Left ventricle myocardium inferior (tissue), 1 donor: ENCODE measurements at places on chromosomes 7 and 10. TPM values are rescaled to one million over a fixed set of nuclear protein-coding genes. Genes with fewer than 3 reads are reported as not detected.

DNA sequence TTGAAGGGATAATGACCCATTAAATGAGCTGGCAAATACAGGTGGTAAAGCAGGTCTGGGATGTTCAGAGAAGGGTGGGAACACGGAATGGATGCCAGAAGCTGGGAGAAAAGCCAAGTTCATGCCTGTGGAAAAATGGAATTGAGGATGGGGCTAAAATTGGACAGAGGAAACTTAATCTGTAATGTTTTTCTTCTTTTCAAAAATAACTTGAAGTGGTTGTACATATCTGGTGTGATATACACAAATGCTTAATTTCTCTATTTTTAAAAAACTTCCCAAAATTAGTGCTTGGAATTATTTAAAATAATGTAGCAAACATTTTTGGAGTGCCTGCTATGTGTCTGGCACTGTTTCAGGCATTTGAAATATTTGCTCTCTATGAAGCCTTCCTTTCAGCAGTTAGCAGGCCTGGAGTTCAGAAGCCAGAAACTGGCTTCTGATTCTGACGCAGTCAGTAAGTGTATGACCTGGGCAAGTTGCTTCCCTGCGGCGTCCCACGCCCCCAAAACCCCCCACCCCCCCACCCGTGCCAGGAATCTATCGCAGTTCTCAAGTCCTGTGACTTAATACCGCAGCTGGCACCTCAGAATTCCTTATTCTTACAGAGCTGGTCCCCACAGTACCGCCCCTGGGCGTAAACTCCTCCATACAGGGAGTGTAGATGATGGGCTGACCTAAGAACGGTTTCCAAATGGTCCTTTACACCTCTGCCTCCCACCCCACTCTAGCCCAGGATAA, 828 bp upstream of the MALSU1 start:
- no peak for DNase-seq

- no peak for DNase-seq
These were observed 4.7 kb upstream of the SLC18A3 start for GRCh38 chr10:49605216-49605938.

SEMA3C gene
- total RNA-seq, result 66.5 TPM

DNA sequence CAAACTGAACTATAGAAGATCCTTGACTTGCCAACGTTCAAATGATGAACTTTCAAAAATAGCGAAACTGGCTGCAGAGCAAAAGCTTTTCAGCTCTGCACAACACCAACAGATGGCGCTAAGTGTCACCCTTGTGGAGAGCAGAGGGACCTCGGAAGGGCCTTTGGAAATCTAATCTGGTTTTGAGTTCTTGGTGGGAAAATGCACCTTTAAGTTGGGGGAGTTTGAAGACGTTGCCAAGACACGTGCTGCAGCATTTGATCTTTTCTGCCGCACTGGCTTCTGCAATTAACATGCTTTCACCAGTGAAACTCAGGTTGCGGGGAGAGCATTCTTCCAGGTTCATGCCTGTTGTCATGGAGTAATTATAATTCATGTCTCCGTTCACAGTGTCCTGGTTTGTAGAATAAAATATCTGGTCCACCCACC, 26.3 kb upstream of the WDR11 start:
- no peak for DNase-seq

GRCh38 chr7:43459019-43459337, 123.9 kb upstream of the STK17A start:
- DNase-seq, result no peak

DOCK4 gene
- total RNA-seq, result 15.2 TPM

DNA sequence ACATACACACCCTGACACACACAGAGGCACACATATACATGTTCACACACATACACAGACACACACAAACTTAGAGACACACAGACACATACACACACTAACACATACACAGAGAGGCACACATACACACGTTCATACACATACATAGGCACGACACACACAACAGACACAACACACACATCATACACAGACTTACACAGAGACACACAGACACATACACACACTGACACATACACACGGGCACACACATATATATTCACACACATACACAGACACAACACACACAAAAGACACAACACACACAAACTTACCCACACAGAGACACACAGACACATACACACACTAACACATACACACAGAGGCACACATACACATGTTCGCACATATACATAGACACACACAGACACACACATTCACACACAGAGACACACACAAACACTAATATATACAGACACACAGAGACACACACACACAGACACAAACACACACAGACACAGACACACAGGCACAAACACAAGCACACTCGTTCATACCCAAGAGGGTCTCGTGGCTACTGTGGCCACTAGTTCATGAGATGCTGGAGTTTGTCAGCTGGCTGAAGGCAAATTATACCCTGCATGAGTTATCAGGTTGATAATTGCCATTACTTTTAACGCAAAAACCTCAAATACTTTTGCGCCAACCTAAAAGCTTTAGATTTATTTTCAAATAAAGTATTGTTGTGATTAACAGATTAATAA, 17.7 kb upstream of the KLF6 start:
- no peak for DNase-seq

GRCh38 chr7:149776289-149776688, 2.9 kb upstream of the ZNF467 start:
- DNase-seq, result peak; percentile 85
